ENCODE measurements at places on chromosomes 5 and 9.

- H3K27me3 ChIP-seq = peaks cover 9% of the 10 kb centered on the region
- H3K36me3 ChIP-seq = no peaks in the 10 kb centered on the region
- no peak overlapping the region for H3K27ac ChIP-seq
- H3K4me3 ChIP-seq = no peak overlapping the region
- no peak for DNase-seq
- peaks cover 2% of the 10 kb centered on the region for H3K4me1 ChIP-seq
Observed at GRCh38 chr9:129275626-129276247, 97.7 kb upstream of the IER5L start.

- H3K4me3 ChIP-seq = no peak overlapping the region
- no peaks in the 10 kb centered on the region for H3K27me3 ChIP-seq
- H3K4me1 ChIP-seq = peaks cover 2% of the 10 kb centered on the region
- no peak overlapping the region for H3K27ac ChIP-seq
- peaks cover 86% of the 10 kb centered on the region for H3K36me3 ChIP-seq
- no peak for DNase-seq
Observed at GRCh38 chr9:98219364-98219716, 26.9 kb upstream of the CORO2A start.

- no peaks in the 10 kb centered on the region for H3K4me1 ChIP-seq
- no peaks in the 10 kb centered on the region for H3K36me3 ChIP-seq
- DNase-seq = no peak
- no peaks in the 10 kb centered on the region for H3K27me3 ChIP-seq
Observed at GRCh38 chr9:7216004-7216841, 458.4 kb downstream of the KDM4C start.

GRCh38 chr9:94812343-94812742 lies 85.8 kb downstream of the AOPEP start:
- H3K4me1 ChIP-seq = no peaks in the 10 kb centered on the region
- no peaks in the 10 kb centered on the region for H3K36me3 ChIP-seq
- H3K27me3 ChIP-seq = no peaks in the 10 kb centered on the region
- H3K27ac ChIP-seq = no peak overlapping the region

GRCh38 chr9:83986765-83987401 lies 6.3 kb downstream of the RMI1 start:
- DNase-seq = peak; percentile 73
- peak overlapping the region; percentile 84 for H3K27ac ChIP-seq
- H3K27me3 ChIP-seq = no peaks in the 10 kb centered on the region
- H3K4me1 ChIP-seq = no peaks in the 10 kb centered on the region
- peak overlapping the region; percentile 15 for H3K4me3 ChIP-seq

DNA sequence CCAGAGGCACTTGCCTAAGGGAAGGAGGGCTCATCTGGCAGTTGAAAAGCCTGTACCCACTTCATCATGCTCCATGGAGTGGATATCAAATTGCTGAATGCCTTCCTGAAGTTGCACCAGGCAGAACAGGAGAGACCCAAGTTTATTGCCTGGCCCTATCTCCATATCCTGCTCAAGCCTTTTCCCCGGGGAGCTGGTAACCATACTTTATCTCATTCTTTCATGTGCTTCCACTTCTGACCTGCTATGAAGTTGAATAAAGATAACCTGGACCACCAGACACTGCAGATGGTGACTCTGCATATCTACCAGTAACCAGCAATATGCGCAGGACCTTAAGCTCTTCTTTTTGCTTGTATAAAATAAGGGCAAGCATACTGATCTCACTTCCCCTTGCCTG lies 1397.5 kb upstream of the CDH6 start:
- no peak for DNase-seq
- no peak overlapping the region for H3K27ac ChIP-seq
- no peak overlapping the region for H3K4me3 ChIP-seq

- H3K4me1 ChIP-seq = no peaks in the 10 kb centered on the region
- no peak overlapping the region for H3K4me3 ChIP-seq
- DNase-seq = no peak
- H3K27me3 ChIP-seq = no peaks in the 10 kb centered on the region
- H3K36me3 ChIP-seq = no peaks in the 10 kb centered on the region
- H3K27ac ChIP-seq = no peak overlapping the region
Observed at GRCh38 chr9:131960311-131960710, 119.4 kb downstream of the MED27 start.

DNA sequence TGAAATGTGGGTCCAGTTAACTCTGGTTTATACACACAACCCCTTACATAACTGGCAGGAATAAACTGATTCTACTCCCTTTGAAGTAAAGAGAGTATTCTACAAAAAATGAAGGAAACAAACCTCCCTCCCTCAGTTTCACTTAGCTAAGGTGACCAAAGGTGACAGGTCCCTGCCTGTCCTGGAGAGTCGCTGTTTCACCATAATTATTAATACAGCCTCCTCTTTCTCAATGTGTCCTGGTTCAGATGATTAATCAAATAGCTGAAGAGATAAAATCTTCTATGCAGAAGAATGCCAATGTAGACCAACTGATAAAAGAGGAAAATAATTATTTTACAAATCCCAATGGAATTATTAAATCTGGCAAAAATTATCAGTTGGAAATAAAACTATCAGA lies 163.7 kb upstream of the GNA14 start:
- no peak for DNase-seq
- H3K27ac ChIP-seq = no peak overlapping the region
- peaks cover 15% of the 10 kb centered on the region for H3K4me1 ChIP-seq
- H3K27me3 ChIP-seq = no peaks in the 10 kb centered on the region
